ENCODE measurements at places on chromosomes 5 and 9.

DNA sequence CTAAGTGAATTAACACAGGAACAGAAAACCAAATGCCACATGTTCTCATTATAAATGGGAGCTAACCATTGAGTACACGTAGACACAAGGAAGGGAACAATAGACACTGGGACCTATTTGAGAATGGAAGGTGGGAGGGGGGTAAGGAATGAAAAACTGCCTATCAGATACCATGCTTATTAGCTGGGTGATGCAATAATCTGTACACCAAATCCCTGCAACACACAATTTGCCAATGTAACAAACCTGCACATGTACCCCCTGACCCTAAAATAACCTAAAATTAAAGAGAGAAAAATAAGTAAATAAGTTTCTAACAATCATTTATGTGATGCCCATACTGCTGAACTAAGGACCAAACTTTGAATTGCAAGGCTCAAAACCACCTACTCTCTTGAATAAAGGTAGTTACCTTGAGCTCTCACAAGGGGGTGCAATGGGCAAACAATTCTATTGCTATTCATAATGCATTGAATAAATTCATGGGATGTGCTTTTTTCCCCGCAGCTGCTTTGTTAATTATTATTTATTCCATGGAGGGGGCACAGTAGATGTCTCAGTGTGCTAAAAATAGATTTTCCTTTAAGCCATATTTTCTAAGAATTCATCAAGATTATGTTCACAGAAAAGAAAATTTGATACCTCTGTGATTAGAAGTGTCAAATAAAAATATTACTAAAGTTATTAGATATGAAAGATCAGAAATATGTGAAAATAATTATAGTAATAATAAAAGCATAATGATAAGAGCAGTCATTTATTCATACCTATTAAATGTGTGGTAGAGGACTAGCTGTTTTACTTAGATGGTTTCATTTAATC is 76.2 kb upstream of the PTPN3 start:
- peak; percentile 6 for DNase-seq

DNA sequence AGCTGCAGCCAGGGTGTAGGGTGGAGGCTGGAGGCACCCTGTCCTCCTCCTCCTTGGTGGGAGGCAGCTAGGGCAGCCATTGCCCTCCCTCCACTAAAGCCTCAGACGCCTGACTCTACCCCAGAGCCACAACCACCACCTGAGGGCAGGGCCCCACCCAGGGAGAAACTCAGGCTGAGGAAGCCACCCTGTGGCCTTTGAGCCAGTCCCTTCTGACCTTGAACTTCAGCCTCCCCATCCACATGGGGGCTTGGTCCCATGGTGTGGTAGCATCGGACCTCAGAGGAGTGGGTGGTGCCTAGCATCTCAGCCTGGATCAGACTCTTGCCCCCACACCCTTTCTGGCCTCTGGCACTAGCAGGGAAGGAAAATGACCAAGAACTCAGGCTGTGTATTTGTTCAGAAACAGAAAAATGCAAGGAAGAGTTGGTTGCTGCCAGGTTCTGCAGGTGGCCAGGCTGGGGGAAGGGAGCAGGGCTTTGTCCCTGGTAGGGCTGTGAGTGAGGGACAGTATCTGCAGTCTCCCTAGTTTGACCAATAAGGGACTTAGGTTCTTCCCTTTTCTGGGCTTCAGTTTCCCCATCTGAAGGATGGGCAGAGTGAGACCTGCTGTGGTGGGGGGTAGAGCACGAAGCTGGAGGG is 3.2 kb downstream of the DAB2IP start:
- DNase-seq, result no peak

DNA sequence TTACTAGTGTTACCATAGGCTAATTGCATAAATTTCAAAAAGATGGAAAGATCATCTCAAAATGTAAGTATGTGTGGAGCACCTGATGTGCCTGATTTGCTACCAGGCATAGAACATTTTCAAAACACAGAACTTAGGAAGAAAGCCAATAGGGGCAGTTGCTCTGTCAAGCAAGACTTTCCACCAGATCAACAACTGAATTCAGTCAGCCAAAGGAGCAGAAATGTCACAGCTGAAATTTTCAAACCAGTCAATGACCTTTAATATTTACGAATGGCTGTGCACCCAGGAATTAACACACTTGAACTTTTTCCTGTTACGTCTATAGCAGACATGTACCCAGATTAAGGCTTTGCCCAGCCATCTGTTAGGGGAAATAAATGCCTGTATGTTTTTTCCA is 452.8 kb upstream of the PTGER4 start:
- no peak for DNase-seq

- no peak for DNase-seq
Measured at GRCh38 chr9:73165911-73166310, 14.2 kb downstream of the ANXA1 start.

DNA sequence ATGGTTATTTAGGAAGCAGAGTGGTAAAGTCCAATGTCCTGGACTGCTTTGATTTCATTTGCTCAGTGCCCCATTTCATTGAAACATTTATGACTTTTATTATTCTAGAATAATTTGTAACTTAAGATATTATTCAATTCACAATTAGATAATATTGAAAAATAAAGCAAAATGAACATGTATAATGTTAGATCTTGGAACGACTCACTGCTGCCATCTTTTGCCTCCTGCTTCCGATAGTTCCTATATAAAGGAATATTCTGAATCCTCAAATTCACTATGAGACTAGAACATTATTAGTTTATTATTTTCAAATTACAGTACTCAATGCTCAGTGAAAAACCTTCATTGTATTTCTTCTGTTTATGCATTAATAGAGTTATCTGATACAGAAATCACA is 2.3 kb upstream of the CTNND2 start:
- DNase-seq, result no peak

DNA sequence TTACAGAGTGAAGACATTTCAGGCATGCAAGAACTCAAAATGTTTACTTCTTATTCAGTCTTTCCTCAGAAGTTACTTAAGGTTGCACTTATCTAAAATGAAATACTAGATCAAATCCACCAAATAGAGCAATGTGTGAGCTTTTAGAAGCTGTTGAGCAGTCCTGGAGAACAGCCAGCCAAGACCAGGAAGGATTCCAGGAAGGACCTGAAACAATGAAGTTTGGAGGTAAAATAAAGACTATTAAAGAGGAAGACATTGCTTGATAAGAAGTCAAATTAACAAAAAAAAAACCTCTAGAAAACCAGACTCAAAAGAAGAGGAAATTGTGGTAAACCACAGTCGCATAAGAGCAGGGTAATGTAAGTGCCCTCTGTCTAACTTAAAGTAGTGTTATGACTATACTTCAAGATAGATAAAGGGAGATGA is 156.2 kb upstream of the S1PR3 start:
- DNase-seq, result no peak

DNA sequence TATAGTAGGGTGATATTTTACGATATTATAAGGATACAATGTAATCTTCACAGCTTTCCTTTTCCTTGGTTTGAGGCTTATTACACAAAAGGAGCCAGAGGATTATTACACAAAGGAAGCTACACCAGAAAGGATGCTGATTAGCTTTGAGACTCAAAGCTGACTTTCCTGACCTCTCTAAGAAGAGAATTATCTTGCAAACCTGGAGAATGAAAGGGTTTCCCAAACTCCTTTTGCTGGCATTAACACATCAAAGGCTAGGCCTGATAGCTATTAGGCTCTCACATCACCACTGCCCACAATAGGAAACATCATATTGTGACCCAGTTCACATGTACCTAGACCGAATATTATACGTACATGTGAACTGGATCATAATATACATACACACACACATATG is 34.2 kb upstream of the CHD1 start:
- no peak for DNase-seq

Data from activated CD4-positive, alpha-beta T cell treated with anti-CD3 and anti-CD28 coated beads, Interleukin-2, amount 50 U/mL, for 48 hours (primary cell).